NAMALWA (cell line): ENCODE measurements at places on chromosomes 5 and 9.

- no peak for DNase-seq
Observed at GRCh38 chr5:72651109-72651508, 143.9 kb upstream of the ZNF366 start.

DNA sequence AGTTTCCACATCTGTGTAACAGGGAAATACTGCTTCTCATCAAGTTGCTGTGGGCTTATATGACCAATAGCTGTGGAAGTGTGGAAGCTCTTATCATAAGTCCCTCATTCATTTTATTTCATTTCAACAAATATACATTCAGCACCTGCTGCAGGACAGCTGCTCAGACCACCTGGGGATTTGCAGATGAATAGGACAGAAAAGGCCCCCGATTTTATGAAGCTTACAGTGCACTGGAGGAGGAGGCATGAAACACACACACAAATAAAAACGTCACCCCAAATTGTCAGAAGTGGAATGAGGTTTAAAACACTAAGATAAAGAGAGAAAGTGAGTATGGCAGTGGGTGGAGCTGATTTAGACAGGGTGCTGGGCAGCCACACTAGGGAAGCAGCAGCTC lies 107.2 kb downstream of the DRD1 start:
- no peak for DNase-seq

DNA sequence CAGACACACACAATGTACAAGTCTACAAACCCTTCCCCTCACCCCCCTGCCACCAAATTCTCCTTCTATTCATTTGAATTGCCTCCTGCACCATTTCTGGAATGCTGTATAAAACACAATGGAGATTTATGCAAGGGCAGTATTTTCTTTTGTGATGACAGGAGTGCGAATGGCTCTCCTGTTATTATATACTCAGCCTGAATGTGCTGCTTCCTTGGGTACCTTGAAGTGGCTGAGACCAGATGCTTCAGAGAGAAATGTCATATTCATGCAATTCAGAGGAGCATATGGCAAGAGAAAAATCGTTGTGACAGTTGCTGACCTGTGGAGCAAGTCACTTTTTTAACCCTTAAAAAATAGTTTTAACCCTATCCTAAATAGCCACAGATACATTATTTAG lies 468.0 kb upstream of the WWC1 start:
- DNase-seq: no peak

DNA sequence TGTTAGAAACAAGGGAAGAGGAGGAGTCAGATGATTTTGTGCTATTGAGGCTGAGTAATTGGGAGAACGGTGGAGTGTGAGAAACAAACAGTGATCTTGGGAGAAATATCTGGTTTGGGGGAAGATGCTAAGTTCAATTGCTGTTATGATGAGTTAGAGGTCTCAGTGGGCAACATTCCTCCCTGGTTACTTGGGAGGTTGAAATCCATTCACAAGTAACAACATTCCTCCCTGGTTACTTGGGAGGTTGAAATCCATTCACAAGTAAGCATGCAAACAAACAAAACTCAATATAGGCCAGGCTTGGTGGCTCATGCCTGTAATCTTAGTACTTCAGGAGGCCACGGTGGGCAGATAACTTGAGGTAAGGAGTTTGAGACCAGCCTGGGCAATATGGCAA lies 38.7 kb downstream of the AGXT2 start:
- DNase-seq: no peak

- DNase-seq: no peak
Observed at GRCh38 chr9:36037549-36038122, 923 bp downstream of the RECK start.

GRCh38 chr5:169433221-169433651 lies 132.3 kb upstream of the SLIT3 start:
- DNase-seq: no peak

DNA sequence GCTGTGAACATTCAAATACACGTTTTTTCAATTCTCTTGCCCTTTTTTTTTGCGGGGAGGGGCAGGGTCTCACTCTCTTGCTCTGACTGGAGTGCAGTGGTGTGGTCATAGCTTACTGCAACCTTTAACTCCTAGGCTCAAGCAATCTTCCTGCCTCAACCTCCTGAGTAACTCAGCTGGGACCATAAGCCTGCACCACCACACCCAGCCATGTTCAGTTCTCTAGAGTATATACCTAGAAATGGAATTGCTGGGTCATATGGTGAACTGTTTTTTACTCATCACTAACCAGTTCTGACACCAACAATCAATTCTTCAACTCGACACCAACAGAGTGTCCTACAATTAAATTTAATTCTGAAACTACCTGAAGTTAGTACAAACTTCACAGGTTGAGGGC lies 85.5 kb upstream of the ZNF169 start:
- no peak for DNase-seq

DNA sequence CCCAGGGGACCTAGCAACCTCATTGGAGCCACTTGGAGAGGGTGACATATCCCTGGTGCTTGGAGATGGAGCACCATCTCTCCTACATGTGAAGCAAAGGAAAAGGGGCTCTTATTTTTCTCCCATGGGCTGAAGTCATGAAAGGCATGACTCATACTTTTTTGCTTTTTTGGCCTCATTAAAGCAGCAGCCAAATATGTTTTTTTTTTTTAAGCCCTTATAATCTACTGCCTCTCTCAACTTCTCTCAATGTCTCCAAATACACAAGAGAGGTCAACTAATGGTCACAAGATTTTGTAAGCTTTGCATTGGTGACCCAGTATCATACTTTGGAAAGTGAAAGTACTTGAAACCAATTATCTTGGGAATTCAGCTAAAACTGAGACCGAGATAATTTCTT lies 1.6 kb upstream of the CFAP90 start:
- no peak for DNase-seq

DNA sequence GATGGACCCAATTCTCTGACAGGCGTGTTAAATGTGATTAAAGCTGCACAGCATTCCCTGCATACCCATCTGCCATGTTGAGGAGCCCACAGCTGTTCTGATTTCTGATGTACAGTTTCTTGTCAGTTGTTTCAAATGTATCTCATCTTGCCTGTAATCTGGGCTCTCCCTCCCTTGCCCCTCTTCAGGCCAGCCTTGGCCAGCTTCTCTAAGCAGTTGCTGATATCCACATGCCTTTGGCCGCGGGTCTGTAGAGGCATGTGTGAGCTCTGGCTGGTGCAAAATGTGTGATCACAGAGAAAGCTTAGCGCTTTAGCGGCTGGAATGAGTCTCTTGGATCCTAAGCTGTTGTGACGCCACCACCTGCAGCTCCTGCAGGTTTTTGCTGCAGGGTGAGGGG lies 332.0 kb downstream of the MLLT3 start:
- no peak for DNase-seq

DNA sequence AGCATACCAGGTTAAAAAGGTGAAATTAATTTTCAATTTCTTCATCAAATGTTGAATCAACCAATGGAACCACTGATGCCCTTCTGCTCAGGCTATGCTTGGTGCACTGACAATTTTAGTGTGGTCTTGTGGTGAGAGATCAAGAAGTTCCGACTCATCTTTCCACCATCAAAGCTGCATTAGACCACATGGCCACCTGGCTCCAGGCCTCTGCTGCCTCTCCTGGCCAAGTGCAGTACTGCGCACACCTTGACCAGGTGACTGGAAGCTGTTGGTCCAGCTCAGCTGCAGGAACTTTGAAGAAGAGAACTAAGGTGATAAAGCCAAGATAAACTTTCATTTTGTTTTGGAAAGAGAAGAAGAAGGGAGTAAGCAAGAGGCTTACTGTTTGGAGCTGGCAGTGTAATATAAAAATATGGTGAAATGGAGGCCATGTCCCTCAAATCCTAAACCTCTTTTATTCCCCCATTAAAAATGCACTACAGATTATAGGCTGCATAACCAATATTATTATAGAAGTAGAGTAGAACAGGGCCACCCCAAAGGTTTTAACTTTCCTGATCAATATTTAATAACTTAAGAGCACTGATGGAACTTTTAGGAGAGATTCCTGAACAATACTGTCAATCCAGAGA lies 315.5 kb upstream of the C9orf72 start:
- DNase-seq: peak; percentile 58

DNA sequence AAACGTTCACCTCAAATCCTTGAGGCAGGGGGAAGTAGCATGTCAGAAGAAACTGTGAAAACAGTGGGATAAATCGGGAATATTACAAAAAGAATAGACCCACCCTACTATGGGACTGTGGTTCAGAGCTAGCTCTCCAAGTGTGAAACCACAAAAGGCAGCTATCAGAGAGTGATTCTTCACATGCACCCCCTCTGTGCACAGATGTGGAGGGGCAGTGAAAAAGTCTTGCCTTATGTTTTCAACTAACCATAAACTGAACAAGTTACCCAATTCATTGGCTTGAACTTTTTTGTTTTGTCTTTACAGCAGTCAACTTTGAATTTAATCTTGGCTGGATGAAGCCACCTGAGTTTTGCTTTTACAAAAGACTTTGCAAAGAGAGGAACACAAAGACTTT lies 98.8 kb upstream of the NR4A3 start:
- DNase-seq: peak; percentile 12

DNA sequence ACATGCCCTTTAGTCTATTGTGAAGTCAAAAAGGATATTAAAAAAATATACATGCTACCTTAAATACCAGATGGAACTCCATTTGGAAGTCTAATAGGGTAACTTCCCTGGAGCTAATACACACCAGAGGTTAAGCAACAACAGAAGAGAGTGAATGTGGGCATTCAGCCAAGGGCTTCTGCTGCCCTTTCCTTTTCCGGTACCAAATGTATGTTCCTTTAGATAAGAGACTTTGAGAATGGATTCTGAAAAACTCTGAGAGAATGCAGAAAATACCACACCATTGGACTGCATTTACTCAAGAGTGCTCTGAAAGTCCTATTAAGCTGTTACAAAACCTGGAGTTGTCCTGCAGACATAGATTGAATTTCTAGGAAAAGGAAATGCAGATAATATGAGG lies 23.8 kb upstream of the TRPM3 start:
- no peak for DNase-seq

DNA sequence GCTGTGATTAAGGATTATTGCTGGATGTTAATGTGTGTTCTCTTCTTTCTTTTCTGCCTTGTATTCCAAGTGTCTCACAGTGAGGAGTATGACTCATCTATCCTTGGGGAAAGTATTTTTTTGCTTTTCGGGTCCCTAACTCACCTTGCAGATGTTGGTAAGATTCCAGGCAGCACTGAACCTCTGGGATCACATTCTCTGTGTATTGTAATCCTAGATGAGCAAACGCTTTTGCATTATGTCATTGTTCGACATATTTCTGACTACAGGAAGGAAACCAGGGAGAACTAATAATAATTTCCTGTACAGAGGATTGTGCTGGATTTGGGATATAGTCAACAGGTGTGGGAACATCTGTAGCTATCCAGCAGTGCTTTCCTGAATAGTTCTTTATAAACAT lies 246.1 kb upstream of the TUT7 start:
- DNase-seq: no peak

DNA sequence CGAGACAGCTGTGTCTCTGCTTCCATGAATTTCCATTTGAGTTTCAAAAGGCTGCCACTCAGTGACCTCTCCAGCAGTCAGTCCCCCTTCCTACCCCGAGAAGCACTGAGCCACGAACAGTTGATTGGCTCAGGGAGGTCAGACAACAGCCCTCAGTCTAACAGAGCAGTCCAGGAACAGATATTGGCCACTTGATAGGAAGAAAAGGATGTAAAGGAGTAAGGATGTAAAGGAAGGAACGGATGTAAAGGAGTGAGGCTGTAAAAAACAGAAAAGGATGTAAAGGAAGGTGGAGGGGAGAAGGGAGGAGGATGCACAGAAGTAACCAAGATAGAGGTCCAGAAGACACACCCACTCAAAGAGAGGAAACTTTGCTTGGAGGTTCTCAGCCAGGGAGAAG lies 3.2 kb upstream of the NR4A3 start:
- peak; percentile 50 for DNase-seq

- DNase-seq: no peak
Observed at GRCh38 chr9:70080481-70081119, 37.0 kb downstream of the MAMDC2 start.

DNA sequence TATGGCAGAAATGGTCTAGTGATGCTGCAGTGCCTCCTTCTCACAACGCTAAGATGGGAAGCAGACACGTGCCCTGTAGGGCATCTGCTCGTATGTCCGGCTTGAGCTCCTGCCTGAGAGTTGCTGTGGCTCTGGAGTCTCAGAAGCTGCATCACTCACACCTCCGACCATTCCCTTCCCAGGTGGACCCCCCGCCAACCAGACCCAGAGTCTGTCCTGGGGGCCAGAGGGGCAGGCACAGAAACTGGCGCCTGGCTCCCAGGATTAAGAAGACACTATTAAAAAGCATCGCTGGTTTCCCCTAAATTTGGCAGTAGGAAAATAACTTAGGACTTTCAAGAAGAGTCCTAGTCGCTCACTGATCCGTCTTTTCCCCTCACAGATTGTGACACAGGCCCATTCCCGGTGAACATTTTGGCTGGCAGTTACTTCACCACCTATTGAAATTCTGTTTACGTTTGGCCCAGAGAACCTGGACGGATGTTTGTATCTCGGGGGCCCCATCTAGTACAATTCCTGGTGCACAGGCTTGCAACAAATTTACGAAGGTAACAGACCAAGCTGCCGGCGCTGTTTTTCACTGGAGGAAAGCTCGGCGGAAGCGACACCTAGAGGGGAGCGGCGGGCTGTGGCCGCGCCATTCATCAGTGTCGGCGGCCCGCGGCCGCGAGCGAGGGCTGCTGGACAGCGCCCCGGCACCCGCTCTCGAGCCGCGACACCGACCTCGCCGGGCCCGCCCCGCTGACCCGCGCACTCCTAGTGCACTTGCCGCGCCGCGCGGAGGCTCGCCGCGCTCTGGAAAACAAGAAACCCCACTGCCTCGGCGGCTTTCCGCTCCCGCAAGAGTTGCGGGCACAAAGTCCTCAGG lies 1.6 kb downstream of the FSTL4 start:
- DNase-seq: peak; percentile 32

DNA sequence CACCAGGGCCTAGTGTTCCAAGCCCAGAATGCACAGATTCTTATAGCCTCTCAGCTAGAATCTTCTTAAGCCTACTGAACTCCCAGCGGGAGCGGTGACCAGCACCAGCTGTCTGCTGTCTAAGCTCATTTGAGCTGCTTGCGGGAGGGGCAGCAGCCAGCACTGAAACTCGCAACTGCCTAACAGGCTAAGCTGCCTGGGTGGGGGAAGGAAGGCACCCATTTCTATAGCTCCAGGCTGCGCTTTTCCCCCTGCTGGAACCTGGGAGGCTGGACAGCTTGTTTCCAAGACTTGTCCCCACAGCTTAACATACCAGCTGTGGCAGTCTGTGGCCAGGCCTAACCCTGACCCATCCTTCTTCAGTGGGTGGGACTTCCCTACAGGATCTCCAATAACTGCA lies 512.9 kb downstream of the EFNA5 start:
- DNase-seq: no peak

DNA sequence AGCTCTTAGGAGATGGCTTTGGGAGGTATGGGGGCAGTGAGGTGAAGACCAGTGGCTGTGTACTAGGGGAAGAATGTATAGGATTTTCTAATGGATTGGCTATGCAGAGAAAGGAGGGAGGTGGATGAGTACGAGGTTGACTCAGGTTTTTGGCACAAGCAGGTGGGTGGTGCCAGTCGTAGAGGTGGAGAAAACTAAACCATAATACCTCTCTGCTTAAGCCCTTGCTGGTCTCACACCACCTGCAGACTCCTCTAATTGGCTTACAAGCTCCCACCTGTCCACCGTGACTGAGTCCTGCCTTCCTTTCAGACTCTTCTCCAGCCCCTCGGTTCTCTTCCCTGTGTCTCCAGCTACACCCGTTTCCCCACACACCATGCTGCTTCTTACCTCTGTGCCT lies 521.7 kb upstream of the CLINT1 start:
- DNase-seq: no peak

- DNase-seq: no peak
Observed at GRCh38 chr9:83422527-83422926, 115.7 kb downstream of the FRMD3 start.
